ENCODE measurements at places on chromosomes 6 and 20.

DNA sequence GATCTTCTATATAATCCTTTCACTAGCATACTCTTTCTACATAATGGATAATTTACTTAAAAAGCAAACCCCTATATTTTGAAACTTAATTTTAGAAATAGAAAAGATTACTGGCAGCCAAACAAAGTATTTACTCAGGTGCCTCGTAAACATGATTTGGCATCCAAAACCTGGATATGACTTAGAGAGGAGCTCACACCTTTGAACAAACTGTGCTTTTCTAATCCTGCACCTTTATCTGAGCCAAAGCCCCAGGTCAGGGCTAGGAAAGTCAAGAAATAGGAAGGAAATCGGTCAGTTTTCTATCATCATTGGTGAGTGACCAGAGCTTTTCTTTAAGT lies 170.9 kb downstream of the PHF3 start:
- no peak for DNase-seq

DNA sequence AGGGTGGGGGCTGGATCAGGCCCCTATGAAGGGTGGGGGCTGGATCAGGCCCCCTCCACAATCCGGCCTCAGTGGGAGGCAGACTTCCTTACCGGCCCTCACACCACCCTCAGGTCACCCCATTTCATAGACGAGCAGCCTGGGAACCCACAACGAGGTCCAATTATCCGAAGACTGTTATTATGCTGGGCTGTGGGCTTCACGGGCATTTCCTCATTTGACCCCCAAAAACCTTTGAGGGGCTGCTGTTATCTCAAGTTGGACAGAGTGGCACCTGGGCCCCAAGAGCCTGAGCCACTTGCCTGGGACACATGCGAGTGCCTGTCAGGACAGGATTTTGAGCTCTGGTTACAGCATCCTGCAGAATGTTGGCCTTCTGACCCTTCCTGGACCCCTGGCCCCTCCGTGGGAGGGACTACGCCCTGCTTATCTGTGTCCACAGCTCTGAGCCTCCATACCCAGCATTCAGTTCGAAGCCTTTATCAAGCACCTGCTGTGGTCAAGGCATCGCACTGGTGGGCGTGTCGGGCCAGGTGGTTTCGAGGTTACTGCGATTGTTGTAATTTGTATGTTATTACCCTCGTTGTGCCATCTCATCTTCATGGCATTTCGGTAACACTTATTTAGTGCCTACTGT lies 34.5 kb upstream of the PCMTD2 start:
- peak; percentile 22 for DNase-seq

DNA sequence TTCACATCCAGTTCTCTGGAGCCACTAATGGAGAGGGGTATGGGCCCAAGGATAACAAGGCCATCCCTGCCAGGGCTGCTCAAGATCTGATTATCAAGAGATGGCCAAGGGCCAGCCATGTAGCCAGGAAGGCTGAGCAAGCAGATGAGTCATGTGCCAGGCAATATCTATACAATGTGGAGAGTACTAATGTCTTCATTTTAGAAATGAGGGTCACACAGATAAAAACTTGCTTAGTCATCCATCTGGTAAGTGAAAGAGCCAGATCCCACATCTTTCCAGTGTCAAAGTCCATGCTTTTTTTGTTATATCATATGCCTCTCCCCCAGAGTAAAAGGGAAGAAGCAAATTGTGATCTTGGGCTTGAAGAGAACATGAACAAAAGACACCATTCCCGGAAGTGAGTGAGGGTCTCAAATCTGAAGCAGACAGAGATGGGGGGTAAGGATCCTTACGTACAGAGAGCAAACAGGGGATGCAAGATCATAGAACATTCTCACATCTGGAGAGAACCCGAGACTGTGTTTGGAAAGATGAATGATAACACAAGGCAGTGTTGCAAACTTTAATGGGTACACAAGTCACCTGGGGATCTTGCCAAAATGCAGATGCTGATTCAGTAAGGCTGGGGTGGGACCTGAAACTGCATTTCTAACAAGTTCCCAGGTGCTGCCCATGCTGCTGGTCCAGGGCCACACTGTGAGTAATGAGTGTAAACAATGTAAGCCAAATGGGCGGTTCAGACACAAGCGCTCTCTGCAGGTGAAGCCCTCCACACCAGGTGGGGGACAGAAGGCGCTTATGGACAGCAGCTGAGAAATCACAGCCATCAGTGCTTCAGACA lies 20.0 kb upstream of the GSTA3 start:
- no peak for DNase-seq

DNA sequence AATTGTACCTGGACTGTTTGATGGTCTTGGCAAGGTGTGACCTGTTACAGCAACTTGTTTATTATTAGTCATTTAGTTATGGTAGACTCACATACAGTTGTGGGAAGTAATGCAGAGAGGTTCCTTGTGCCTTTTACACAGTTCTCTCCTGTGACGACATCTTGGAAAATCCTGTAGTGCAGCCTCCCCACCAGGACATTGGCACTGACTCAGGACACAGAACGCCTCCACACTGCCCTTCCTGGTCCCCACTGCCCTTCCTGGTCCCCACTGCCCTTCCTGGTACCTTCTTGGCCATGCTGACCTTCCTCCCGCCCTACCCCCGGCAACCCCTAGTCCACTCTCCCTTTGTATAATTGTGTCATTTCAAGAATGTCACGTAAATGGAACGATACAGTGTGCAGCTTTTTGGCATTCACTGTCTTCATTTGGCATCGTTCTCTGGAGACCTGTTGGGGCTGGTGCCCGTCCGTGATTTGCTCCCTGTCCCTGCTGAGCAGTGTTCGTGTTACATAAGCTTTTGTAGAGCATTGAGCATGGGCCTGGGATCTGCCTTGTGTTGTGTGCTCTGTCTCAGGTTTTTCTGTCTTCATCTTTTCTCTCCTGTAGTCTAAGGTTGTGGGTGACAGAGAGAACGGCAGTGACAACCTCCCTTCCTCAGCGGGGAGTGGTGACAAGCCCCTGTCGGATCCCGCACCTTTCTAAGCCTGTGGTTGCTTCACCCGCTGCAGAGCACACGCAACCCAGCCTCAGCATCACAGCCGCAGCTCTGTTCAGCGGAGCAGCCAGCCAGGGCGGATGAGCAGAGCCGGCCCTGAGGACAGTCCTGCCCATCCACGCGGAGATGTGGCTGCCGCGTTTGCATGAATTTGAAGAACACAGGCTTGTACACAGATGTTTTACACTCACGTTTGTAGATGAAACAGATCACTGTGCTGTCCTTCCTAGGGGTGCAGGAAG lies 5.4 kb upstream of the DNAJC5 start:
- DNase-seq, result no peak

GRCh38 chr6:115747719-115748118 lies 313.0 kb downstream of the FRK start:
- DNase-seq, result no peak

- no peak for DNase-seq
These were observed 103.2 kb upstream of the GRIK2 start for GRCh38 chr6:101290346-101290745.

DNA sequence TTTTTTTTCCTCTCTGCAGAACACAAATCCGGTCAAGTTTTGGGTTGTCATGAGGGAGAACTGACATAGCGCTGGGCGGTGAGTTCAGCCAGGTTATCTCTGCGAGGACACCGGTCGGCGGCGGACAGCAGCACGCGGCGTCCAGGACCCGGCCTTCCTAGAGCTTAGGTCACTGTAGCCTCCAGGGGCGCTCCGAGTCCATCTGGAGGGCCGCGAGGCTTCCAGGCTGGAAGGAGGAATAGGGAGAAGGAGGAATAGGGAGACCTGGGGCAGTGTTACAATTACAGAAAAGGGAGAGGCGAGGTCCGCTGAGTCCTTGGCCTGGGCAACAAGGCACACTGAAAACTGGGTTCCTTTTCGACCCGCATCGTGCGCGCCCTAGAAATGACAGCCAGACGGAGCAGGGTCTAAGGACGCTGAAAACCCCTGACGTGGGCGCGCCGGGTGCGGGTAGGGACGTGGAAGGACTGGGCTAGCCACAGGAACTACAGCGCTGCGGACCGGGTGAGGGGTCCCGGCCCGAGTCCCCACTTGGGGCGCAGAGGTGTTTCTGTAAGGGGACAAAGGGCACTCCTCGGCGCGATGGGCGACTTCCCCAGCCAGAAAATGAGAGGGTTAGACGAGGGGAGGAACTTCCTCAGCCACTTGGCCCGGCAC lies 536 bp upstream of the FNDC1 start:
- no peak for DNase-seq

- DNase-seq, result no peak
These were observed 586.0 kb upstream of the CHD6 start for GRCh38 chr20:42204109-42204660.

- DNase-seq, result no peak
These were observed 6.0 kb upstream of the HMGN3 start for GRCh38 chr6:79240509-79240908.

DNA sequence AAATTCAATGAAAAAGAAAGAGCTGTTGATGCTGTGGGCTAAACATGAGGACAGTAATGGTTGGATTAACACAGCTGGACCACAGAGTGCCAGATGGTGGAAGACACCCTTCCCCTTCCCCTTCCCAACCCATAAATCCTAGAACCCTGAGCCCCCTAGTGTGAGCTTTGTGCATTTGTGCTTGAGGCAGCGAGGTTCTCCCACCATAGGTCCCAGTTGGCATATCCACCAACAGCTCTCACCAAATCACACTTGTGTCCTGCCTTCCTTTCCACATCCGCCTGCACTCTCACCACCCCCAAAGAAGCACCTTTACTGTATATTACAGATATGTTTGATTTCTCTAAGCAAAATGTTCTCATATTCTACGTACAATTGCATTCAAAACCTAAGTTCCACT lies 32.8 kb upstream of the HBS1L start:
- no peak for DNase-seq

- no peak for DNase-seq
These were observed 428.6 kb downstream of the HACE1 start for GRCh38 chr6:104431096-104431495.

- DNase-seq, result no peak
These were observed 379.0 kb downstream of the PHF3 start for GRCh38 chr6:64014595-64014994.

GRCh38 chr6:70222439-70222749 lies 80.5 kb downstream of the COL9A1 start:
- no peak for DNase-seq

- DNase-seq, result no peak
These were observed 45.0 kb downstream of the SULF2 start for GRCh38 chr20:47740121-47740861.

GRCh38 chr6:151247490-151247889 lies 7.7 kb downstream of the AKAP12 start:
- no peak for DNase-seq

DNA sequence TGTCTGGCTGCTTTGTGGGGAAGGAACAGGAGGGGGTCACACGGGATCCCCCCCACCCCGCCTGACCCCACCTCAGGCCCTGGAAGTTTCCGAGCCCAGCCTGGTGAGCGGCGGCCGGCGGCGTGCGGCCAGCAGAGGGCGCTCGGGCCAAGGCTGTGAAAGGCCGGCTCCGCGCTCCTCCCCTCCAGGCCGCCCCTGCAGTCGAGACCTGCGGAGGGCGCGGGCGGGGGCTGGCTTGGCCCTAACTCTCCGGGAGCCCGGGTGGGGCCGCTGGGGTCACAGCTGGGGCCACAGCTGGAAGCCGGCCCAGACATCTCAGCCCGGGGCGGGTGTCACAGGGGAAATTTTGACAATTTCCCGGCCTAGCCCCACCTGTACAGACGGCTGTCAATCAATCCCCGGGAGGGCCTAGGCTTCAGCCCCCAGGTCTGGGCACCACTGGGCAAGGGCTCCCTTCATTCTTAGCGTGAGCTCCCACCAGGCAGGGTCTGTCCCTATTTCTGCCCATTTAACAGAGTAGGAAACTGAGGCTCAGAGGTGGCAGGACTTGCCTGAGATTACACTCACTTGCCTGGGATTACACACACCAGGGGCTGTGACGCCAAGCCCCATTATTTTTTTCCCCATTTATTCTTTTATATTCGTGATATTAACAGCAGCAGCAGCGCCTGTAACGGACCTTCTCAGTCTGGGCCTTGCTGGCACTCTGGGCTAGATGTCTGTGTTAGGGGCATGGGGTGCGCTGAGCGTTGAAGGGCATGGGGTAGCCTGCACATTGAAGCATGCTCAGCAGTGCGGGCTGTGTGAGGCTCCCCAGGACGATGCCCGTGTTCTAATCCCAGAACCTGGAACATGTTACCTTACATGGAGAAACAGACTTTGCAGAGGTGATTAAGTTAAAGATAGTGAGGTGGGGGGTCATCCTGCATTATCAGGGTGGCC lies 23.0 kb downstream of the ZBP1 start:
- DNase-seq, result no peak

DNA sequence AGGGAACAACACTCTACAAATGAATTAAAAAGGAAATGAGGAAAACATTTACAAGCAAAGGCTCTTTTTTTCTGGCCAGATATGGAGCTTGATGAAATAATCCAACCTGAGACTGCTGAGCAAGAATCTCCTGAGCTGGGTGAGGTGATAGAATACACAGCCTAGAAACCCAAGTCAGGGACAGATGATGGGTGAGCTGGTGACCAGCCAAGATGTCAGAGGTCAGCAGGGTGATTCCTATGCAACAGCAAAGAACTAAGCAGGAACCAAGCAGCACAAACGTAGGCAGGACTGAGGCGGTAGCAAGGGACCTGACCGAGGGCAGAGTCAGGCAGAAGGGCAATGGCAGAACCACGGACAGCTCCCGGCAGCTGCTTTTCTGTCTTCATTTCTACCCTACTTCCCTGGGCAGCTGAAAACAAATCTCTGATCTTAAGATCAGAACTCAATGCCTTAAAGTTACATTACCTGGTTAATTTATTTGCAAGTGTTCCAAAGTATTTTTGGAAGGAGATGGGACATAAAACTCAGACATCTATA lies 75.1 kb downstream of the CDC40 start:
- DNase-seq, result no peak

GRCh38 chr20:44056010-44056698 lies 130.8 kb downstream of the JPH2 start:
- DNase-seq, result no peak
